Breast epithelium (tissue), 4 donors: ENCODE measurements at places on chromosomes 4 and X. TPM values are rescaled to one million over a fixed set of nuclear protein-coding genes. Genes with fewer than 3 reads are reported as not detected.

TSPAN7 gene
- 26.9 TPM for total RNA-seq

GPAT3 gene
- total RNA-seq = 7.6 TPM

GNRHR gene
- total RNA-seq = not detected

PAGE4 gene
- not detected for total RNA-seq

SLC38A5 gene
- 12.1 TPM for total RNA-seq

MAGEA12 gene
- total RNA-seq = not detected

DNA sequence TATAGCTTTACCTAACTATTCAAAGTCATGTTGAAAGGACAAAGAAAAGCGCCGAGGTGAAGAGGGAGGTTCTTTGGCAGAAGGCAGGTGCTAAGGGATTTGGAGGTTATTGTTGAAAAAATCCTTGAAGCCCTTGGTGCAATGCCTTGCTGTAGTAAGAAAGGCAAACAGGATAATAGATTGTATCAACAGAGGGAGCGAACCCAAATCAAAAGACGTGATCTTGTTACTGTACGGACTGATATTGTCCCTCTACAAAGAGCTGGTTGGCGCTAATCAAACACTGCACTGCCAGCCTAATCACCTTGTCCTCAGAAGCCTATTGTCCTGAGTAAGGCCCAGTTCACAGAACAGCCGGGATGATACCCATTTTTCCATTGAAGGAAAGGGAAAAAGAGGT lies 182.9 kb downstream of the ZIC3 start:
- DNase-seq = no peak

DNA sequence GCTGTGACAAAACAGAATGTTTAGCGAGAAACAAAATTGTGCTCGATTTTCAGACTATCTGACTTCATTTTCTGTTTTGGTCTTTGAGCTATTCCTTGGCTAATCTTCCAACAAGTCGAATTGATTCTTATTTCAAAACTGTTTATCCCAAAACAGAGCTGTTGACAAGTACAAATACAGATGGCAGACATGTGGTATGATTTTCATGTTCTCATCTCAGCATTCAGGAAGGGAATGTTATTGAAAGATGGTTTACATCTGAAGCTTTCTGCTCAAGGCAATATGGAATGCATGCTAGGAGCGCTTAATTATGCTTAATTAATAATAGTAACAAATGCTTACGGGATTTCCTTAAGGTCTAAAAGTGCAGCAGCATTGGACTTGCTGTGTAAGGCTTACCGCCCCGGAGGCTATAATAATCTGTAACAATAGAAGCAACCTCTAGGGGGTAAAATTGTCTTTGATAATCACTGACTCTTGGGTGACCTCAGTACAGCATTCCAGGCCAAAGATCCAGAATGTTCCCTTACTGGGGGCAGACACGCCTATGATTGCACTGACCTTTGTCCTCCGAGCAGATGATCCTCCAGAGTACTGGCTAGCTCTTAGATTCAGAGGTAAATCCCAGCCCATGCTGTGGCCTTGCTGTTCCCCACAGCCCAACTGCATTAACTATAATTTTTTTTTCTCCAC lies 16.4 kb downstream of the LSM6 start:
- DNase-seq = no peak

GRCh38 chr4:36785973-36786372 lies 458.6 kb upstream of the NWD2 start:
- no peak for DNase-seq

DNA sequence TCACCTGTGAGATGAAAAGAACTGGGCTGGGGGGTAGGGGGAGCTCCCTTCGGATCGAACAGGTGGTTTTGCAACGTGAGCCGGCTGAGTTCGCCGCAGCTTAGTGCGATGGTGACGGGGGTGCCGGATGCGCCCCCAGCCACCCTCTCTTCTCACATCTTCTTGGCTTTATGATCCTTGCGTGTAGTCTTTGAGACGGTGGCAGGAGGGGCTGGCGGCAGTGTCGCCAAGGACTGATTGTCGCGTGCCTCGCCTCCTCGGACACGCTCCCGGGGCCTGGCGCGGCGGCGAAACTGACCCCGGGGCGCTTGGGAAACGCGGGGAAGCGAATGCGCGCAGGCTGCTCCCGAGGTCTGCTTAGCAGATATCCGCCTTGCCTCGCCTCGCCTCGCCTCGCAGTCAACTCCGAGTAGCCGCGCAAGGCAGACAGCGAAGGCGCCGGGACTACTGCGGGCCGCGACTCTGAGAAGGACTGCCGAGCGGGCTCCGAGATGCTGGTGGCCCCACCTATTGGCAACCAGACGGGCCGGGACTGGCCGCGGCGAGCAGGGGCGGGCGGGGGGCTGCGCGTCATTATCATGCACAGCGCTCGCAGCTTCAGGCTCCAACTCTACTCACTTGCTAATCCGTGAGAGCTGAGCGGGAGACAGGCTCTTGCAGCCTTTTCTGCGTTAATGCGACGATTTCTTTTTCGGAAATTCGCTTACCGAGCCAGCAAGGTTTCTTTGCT lies 1.5 kb downstream of the GRID2 start:
- peak; percentile 51 for DNase-seq

DNA sequence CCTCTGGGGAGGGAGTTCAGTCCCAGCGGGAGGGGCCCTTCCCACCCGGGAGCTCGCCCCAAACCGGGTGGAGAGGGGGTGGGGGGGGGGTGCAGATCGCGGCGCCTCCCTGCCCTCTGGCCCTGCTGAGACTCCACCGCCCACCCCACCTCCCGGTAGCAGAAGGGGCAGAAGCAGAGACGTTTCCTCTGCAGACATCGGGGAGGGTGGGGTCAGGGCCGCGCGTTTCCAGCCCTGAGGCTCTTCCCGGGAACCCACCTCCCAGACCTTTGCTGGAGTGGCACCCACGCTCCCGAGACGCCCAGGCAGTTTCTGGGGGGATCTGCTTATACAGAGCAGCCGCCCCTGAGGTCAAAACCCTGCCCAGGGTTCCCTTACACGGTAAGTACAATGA lies 30.2 kb downstream of the CPLX1 start:
- DNase-seq = no peak

DNA sequence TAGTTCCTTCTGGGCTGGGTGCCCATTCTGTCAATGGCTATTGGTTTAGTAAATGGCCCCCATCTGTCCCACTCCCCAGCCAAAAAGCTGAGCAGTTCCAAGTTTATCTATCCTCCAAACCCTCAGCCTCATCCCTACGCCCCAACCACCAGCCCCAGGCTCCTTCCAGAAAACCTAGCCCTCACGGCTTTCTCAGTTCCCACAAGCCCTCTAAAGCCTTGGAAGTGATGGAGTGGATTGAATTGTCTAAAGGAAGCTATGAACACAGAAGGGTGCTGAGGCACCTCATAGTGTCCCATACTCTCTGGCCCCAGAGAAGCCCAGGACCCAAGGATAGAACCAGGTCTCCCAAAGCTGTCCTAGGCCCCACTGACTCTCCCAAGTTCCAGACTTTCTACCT lies 75.6 kb upstream of the EFNB1 start:
- DNase-seq = no peak

- no peak for DNase-seq
Measured at GRCh38 chr4:147220833-147221232, 260.1 kb upstream of the EDNRA start.

- no peak for DNase-seq
Measured at GRCh38 chrX:150405006-150405405, 41.9 kb downstream of the MAMLD1 start.

- DNase-seq = no peak
Measured at GRCh38 chr4:122224348-122224747, 72.2 kb downstream of the BLTP1 start.

DNA sequence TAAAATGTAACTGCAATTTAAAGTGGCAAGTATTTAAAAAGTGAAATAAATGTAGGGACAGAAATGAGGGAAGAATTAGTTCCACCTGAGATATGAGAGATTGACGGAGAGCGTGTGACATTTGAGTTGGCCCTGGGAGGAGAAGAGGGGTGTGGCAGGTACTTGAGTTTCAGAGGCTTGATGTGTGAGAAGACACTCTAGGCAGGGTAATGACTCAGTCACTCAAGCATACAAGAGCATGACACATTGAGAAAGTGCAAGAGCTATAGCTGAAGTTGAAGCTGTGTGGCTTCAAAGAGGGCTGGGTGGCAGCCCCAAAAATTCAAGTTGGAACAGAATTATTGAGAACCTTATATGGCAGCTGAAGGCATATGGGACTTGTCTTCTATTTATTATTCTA lies 420.5 kb downstream of the SLITRK2 start:
- DNase-seq = no peak

DNA sequence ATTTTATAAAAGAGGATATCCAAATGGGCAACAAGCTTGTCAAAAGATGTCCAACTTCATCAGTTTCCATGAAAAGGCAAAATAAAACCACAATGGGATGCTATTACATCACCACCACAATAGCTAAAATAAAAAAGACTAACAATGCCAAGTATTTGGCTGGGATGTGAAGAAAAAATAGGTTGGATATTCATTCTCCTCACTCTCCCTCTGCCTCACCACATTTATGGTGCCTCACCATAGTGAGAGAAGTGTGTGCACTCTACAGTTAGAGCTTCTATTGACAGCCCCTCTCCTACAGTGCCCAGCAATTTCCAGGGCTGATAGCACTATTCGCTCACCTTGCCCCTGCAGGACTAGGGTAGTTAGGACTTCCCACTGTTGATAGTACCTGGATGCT lies 25.5 kb downstream of the VEGFC start:
- DNase-seq = no peak
